ENCODE measurements at places on chromosomes 5 and 9. TPM values are rescaled to one million over a fixed set of nuclear protein-coding genes. Genes with fewer than 3 reads are reported as not detected.

SMIM23 gene
- not detected for polyA plus RNA-seq

PCDHA1 gene
- polyA plus RNA-seq, result not detected

GRM6 gene
- 0.01 TPM for polyA plus RNA-seq

BAAT gene
- polyA plus RNA-seq, result 0.60 TPM

OR13C9 gene
- polyA plus RNA-seq, result not detected

TRAF1 gene
- polyA plus RNA-seq, result 0.46 TPM

SPINK6 gene
- not detected for polyA plus RNA-seq

SMARCA2 gene
- 42.6 TPM for polyA plus RNA-seq

CRB2 gene
- not detected for polyA plus RNA-seq

RLN1 gene
- polyA plus RNA-seq, result 0.51 TPM

TIGD6 gene
- polyA plus RNA-seq, result 2.4 TPM

ITGA1 gene
- 4.4 TPM for polyA plus RNA-seq

ARSK gene
- 3.0 TPM for polyA plus RNA-seq

EQTN gene
- 0.17 TPM for polyA plus RNA-seq

IL31RA gene
- not detected for polyA plus RNA-seq

CBY3 gene
- polyA plus RNA-seq, result 0.13 TPM

COL15A1 gene
- 7.1 TPM for polyA plus RNA-seq

C9orf50 gene
- 0.03 TPM for polyA plus RNA-seq

CDH18 gene
- polyA plus RNA-seq, result not detected

PDGFRB gene
- 26.7 TPM for polyA plus RNA-seq

GFRA3 gene
- polyA plus RNA-seq, result 0.69 TPM

PCDHGB1 gene
- not detected for polyA plus RNA-seq

PTBP3 gene
- polyA plus RNA-seq, result 42.5 TPM

BSPRY gene
- 14.4 TPM for polyA plus RNA-seq

FBXO10 gene
- 4.1 TPM for polyA plus RNA-seq

MAT2B gene
- polyA plus RNA-seq, result 80.5 TPM

DMRT3 gene
- polyA plus RNA-seq, result not detected

GPR150 gene
- not detected for polyA plus RNA-seq

GADD45G gene
- 26.3 TPM for polyA plus RNA-seq

All from sigmoid colon (tissue), 7 donors.